NCI-H510A (cell line): ENCODE measurements at places on chromosomes 16 and 17.

GRCh38 chr17:64063088-64063487 is 42.7 kb upstream of the ICAM2 start:
- no peak for DNase-seq

DNA sequence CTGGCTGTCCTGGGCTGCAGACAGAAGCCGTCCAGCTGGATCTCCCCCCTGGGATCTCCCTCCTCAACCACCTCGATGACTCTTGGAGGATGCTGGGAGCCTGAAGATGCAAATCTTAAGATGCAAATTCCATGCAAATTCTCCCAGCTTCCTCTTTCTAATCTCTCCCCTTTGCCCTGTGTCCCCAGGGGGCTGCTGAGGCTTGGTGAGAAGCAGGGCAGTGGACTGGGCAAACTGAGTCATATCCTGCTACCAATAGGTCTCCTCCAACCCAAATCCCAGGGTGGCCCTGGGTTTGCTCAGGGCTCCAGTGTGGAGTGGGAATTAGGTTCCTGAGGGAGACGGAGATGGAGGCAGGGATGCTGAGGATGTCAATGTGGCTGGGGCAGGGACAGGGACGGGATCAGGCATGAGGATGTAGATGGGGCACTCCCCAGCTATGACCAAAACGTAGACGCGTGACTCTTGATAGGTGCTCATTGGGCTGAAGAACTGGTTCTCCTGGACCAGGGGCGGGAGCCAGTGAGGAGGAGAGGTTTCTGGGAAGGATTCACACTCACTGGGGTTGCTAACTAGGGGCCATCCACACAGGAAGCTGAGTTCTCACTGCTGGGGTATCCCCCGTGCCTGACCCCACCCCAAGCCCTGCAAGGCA is 3.6 kb upstream of the ALOX12B start:
- DNase-seq = no peak

DNA sequence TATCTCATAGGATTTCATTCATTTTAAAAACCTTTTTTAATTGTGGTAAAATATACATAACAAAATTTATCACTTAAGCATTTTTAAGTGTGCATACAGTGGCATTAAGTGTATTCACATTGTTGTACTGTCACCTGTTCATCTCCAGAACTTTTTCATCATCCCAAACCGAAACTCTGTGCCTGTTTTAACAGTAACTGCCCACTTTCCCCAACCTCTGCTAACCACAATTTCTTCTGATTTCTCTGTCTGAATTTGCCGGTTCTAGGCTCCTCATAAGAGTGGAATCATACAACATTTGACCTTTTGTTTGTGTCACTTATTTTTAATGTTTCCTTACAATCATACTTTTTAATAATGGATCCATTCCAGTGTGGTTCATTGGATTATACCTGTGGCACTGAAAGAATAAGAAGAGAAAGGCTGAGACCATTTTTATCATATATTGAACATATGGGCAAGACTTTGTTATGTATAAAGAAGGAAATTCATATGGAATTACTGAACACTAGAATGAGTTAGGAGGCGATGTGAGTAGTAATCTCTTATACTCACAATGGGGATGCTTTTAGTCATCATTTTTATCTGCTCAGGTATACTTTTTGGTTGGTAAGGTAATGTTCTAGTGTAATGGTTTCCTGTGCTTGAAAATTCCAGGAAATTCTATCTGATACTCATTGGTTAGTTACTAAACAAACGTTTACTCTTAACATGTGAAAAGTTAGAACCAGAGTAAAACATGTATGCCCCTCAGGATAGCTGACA is 10.8 kb downstream of the CYLD start:
- DNase-seq = no peak

DNA sequence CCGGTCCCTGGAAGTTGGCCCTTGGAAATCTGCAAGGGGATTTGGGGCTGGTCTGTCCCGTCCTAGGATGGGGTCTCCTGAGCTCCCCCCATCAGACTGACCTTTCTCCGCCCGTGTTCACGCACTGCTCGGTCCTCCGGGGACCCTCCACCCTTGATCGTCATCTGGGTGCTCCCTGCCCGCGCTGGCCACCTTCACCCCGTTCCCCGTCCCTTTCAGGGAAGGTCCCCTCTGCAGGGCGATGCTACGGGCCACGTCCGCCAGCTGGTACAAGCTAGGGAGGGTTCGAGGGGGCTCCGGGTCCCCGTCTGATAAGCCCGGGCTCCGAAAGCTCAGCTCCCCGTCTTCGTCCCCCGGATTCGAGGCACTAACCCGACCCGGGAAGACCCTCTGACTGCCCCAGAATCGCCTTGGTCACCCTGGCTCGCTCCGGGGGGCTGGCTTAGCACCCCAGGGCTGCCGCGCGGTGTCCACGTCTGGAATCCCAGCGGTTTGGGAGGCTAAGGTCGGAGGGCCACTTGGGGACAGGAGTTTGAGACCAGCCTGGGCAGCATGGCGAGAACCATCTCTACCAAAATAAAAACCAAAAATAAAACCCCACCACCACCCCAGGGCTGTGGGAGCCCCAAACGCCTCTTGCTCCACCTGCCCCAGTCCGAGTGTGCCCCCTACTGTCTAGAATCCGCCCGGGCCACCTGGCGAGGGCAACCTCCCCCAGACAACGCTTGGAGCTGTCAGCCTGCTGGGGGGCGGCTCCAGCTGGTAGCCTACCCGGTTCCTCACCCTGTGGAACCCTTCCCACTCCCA is 1.1 kb upstream of the SLC43A2 start:
- DNase-seq = no peak

- no peak for DNase-seq
Measured at GRCh38 chr16:57696240-57696639, 1.6 kb downstream of the DRC7 start.

GRCh38 chr16:31438414-31438813 is 4.2 kb downstream of the ZNF843 start:
- no peak for DNase-seq

DNA sequence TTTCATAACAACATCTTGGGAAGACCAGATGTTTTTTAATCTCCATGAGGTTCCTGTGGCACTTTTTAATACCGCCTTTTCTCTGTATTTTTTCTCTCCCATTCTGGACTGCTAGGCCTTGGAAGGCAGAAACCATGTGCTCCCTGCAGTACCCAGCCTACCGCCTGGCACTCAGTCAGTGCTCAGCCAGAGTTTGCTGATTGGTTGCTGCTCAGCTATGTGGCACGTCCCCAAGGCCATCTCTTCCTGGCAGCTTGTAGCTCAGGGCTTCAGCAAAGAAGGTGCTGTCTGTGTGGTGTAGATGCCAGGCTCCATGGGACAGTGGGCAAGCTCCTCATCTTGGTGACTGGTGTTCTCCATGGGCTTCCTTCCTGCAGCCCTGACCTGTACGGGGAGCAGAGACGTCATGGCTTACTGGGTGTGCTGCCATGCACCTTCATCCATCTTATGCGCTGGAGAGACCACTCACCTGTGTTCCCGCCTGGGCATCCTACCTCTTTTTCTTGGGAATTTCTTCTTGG is 86.7 kb downstream of the CLEC16A start:
- no peak for DNase-seq

DNA sequence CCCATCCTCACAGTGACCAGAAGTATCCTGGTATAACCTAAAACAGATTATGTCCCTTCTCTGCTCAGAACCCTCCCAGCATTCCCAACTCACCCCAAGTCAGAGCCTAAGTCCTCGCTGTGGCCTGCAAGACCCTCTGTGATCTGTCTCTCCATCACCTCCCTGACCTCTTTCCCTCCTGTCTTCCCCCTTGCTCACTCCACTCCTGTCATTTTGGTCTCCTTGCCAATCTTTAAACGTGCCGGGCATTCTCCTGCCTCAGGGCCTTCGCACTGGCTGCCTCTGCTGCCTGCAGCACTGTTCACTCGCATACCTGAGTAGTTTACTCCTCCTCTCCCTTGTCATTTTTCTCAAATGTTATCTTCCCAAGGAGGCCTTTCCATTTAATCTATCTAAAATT is 97.7 kb downstream of the GSG1L start:
- no peak for DNase-seq

DNA sequence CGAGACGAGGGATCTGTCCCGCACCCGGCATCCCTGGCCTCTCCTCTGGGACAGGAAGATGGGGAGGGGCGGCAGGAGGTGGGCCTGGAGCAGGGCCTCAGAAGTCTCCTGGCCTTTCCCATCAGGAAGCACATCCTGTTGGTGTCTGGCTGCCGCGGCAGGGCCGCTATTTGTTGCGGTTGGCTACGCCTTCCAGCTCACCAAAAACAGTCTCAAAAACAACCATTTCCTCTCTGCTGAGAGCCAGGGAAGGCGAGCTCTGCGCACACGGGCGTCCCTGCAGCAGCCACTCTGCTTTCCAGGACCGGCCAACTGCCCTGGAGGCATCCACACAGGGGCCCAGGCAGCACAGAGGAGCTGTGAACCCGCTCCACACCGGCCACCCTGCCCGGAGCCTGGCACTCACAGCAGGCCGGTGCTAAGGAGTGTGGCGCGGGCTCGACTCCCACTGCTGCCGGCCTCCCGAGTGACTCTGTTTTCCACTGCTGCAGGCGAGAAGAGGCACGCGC is at the start of gene TMEM204:
Gene TMEM204, plus strand, starts transcription at position 224 of the 509 bp plus-strand sequence. CDS start 610 bp downstream, outside the sequence.
- no peak for DNase-seq

DNA sequence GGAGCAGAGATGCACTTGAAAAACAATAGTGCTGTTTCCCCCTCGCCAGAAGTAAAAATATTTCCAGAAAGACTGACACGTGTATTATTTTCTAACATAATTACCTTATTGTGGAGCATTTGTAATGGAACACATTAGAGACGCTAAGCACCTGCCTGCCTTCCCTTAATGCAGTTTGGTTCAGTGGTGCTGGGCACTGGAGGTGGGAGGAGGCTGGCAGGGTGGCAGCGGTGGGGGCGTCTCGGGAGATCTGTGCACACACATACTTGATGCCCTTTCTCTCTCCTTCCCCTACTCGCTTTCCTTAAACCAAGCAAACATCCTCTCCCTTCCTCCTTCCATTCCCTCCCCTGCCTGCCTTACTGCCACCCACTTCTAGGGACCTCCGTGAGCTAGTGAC is 156.6 kb upstream of the SDK2 start:
- DNase-seq = no peak
